ENCODE measurements at places on chromosomes 12 and 14. TPM values are rescaled to one million over a fixed set of nuclear protein-coding genes. Genes with fewer than 3 reads are reported as not detected.
A peak's percentile ranks its signal among the peaks of the same experiment; 100 is the strongest.

DNA sequence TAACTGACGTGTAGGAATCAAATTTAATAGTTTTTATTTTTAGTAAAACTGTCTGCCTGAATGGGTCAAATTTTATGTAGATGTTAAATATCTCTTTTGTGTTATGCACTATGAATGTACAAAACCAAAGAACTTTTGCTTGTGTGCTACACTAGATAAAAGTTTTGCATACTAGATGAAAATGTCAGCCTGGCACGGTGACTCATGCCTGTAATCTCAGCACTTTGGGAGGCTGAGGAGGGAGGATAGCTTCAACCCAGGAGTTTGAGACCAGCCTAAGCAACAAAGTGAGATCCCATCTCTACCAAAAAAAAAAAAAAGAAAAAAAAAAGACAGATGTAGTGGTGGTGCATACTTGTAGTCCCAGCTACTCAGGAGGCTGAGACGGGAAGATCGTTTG is 11.1 kb downstream of the AEBP2 start:
- no peak for DNase-seq

Gene EEF1AKMT3
- 4.5 TPM for total RNA-seq

- DNase-seq: peak; percentile 51
These were observed 380.4 kb upstream of the MIS18BP1 start for GRCh38 chr14:45633220-45633984.

Gene CHST11
- total RNA-seq: 4.2 TPM

DNA sequence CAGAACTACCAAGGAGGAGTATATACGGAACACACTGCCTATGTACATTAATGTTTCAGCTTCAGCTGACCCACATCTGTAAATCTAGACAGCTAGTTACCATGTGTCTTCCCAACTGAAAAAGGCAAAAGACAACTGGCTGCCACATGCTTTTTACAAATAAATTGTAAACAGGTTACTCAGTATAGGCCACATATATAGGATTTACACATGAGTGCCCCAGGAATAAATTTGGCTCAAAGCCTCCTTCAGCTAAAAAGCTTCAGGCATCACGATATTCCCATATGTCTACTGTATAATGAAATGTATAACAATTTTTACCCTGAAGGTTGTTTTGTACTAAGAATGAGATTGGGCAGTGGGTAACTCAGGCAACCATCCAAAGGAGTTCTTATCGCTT is 175.9 kb upstream of the BMP4 start:
- DNase-seq: no peak

DNA sequence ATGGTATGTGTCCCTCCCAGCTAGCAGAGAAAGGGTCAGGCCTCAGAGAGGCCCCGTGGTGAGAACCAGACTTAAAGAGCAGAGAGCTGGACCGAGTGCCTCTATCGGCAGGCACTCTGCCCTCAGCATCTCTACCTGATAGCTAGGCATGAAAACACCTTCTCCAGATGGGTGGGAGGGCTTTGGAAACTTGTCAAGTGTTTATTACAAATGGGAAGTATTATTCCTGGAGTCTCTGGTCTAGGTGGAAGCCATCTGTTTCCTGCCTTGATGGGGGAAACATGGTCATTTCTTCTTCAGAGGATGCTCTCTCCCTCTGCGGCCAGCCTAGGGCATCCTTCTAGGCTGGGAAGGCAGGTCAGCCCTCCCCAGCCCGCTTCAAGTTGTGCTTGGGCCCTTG is 2.3 kb downstream of the TMEM63C start:
- DNase-seq: no peak

GRCh38 chr12:29051221-29051620 is 97.9 kb upstream of the FAR2 start:
- no peak for DNase-seq

DNA sequence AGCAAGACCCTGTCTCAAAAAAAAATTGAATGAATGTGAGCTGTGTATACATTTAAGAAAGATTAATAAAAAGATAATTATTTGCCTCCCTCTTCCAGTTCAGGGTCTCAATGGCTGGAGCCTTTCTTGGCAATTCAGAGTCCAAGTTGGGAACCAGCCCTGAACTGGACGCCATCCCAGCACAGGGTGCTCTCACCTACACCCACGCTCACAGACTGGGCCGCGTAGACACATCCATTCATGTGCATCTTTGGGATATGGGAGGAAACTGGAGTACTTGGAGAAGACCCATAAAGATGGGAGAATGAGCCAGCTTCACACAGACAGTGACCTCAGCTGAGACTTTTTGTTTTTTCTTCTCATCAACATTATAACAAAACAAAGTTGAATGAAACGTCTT is 6.5 kb downstream of the MAPK1IP1L start:
- DNase-seq: no peak

Gene SNRNP35
- total RNA-seq: 10.3 TPM

DNA sequence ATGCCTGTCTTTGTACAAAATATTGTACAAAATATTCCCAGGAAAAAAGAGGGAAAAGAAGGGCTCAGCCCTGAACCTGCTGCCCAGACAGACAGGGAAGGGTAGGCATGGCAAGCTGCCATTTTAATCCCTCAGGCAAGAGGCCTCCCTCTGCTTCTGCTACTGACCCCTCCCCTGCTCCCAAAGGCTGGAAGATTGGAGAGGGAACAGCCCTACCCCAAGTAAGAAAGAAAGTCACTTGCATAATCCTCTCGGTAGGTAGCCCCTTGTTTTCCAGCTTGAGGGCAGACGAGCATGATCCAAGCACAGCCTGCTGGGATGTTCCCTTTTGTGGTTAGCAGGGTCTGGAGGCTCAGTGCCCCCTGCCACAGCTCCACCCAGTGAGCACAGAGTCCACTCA is 20.7 kb downstream of the ADCY6 start:
- DNase-seq: no peak

DNA sequence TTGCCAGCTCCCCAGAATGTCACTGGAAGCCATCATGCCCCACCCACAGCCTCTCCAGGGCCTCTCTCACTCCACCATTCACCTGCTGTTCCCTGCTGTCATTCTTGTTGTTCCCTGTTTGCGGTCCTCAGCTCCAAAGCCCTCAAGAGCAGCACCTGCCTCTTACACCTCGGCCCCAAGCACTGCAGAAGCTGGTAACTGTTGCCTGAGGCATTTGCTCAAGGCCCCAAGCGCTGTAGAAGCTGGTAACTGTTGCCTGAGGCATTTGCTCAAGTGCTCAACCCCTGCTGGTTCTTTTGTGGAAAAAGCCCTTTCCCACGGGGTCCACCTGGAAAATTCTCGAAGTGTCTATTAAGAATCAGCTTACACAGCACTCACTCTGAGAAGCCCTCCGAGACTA is 78.0 kb downstream of the ARL6IP4 start:
- DNase-seq: no peak

- no peak for DNase-seq
These were observed 9.4 kb downstream of the CFAP251 start for GRCh38 chr12:121927813-121928212.

DNA sequence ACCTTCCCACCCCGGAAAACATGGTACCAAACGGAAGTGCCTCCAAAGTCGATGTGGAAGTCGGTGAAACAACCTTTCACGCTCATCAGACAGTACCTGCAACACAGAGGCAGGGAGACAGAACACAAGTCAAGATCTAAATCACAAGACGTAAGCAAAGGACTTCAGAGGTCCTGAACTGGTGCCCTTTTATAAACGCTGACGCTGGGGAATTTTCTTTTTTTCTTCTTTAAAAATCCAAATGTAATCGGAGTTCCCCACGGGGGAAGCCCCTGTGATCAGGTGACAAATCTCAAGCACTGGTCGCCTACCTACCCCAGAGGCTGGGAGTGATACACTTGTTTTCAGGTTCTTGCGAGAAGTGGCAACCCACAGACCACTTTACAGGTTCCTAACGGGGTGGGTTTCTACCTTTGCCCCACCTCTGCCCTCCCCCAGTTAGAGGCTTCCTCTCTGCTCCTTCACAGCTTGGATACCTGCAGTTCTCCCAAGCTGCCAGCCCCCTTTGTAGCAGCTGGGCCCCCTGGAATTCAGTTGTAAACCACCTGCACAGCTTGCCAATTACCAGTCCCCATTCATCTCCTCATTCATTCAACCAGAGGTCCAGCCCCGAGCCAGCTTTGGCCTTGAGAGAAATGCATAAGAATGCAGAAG is 46.2 kb downstream of the KDM2B start:
- DNase-seq: no peak

DNA sequence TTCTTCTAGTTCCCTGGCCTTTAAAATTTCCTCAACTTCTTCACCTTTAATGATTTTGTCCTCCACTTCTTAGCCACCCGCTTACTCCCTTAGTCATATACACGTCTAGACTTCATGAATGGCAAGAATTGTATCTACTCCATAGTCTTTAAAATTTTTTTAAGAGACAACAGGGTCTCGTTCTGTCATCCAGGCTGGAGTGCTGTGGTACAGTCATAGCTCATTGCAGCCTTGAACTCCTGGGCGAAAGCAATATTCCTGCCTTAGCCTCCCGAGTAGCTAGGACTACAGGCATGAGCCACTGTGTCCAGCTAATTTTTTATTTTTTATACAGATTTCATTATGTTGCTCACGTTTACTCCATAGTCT is 47.9 kb downstream of the BBS10 start:
- DNase-seq: no peak

- DNase-seq: no peak
These were observed 5.5 kb upstream of the TMEM132D start for GRCh38 chr12:129909051-129910020.

Gene IFI27
- 20.5 TPM for total RNA-seq

- DNase-seq: no peak
These were observed 35.7 kb downstream of the DCAF5 start for GRCh38 chr14:69117020-69117767.

DNA sequence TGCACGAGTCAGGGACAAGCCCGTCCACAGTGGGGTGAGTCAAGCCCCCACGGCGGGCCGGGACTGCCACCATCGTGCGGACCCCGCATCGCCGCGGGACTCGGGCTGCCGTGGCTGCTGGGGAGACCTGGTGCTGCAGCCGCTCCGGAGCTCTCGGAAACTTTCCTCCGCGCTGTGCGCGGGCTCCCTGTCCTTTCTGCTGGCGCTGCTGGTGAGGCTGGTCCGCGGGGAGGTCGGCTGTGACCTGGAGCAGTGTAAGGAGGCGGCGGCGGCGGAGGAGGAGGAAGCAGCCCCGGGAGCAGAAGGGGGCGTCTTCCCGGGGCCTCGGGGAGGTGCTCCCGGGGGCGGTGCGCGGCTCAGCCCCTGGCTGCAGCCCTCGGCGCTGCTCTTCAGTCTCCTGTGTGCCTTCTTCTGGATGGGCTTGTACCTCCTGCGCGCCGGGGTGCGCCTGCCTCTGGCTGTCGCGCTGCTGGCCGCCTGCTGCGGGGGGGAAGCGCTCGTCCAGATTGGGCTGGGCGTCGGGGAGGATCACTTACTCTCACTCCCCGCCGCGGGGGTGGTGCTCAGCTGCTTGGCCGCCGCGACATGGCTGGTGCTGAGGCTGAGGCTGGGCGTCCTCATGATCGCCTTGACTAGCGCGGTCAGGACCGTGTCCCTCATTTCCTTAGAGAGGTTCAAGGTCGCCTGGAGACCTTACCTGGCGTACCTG is 1.1 kb downstream of the PDE3A start:
- DNase-seq: no peak

Gene ZBTB42
- total RNA-seq: 5.3 TPM

DNA sequence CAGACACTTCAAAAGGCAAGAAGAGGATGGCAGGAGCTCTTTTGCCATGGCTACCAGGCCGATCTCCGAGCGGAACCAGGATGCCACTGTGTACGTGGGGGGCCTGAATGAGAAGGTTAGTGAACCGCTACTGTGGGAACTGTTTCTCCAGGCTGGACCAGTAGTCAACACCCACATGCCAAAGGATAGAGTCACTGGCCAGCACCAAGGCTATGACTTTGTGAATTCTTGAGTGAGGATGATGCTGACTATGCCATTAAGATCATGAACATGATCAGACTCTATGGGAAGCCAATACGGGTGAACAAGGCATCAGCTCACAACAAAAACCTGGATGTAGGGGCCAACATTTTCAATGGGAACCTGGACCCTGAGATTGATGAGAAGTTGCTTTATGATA is 9.8 kb downstream of the GARIN2 start:
- DNase-seq: no peak

GRCh38 chr12:62305778-62306177 is 45.6 kb downstream of the USP15 start:
- no peak for DNase-seq

DNA sequence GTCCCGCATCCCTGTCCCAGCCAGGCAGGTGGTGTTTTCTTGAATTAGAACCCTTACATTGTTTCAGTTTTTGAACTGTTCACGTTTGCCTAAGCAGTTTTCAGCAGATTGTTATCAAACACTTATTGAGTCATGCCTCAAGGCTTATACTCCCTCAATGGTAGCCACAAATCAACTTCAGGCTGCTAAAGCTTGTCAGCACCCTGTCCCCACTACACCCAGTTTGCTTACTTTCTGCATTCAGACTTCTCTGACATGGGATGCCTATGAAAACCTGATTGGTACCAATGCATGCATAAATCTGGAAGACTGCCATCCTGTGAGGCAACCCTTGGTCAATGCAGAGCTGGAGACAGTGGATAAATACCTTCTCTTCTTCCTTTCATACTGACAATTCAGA is 225.4 kb downstream of the BTG1 start:
- peak; percentile 21 for DNase-seq

DNA sequence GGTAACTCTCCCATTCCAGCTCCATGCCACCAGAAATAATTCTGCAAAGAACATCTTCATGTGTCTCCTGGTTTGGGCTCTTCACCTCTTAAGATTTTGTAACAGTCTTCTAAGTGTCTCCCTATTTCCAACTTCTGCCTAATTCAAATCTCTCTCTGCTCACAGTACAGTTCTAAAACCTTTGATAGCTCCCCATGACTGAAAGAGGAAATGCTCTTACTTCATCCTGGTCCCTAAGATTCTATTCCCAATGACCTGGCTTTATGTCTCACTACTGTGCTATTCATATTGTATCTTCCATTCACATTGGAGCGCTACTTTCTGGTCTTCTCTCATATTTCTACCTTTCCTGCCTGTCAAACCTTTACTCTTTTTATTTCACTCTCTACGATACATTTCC is 1.6 kb downstream of the AMN1 start:
- DNase-seq: no peak

- DNase-seq: no peak
These were observed 1051.9 kb upstream of the FLRT2 start for GRCh38 chr14:84477996-84478395.

GRCh38 chr12:65494537-65494936 is 216.1 kb downstream of the MSRB3 start:
- DNase-seq: no peak

Gene KANSL2
- 52.5 TPM for total RNA-seq
